ENCODE measurements at places on chromosomes 4 and X.

GRCh38 chrX:8235026-8235425 lies 64.0 kb upstream of the VCX2 start:
- DNase-seq, result no peak

- no peak for DNase-seq
Measured at GRCh38 chr4:155509555-155509954, 132.8 kb upstream of the MAP9 start.

GRCh38 chrX:107978707-107979307 lies 3.4 kb downstream of the TEX13B start:
- DNase-seq, result no peak

DNA sequence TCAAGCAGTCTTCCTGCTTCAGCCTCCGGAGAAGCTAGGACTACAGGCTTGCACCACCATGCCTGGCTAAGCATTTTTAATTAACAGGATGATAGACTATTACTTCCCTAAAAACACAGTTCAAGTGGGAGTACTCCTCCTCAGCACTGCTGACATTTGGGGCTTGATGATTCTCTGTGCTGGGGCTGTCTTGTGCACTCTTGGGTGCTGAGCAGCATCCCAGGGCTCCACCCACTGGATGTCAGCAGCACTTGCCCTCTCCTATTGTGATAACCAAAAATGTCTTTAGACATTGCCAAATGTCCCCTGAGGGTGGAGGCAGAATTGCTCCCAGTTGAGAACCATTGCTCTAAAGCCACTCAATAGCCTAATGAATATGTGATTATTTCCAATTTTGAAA lies 60.4 kb downstream of the CLCN4 start:
- no peak for DNase-seq

- no peak for DNase-seq
Measured at GRCh38 chrX:38675856-38676255, 114.5 kb downstream of the TSPAN7 start.

GRCh38 chrX:1476682-1477081 lies 24.0 kb upstream of the ASMTL start:
- no peak for DNase-seq

- DNase-seq, result no peak
Measured at GRCh38 chr4:154344686-154345085, 146.9 kb downstream of the DCHS2 start.

GRCh38 chr4:2786152-2786671 lies 6.7 kb upstream of the SH3BP2 start:
- DNase-seq, result peak; percentile 56

GRCh38 chr4:32429151-32429550 lies 1709.0 kb downstream of the PCDH7 start:
- no peak for DNase-seq

DNA sequence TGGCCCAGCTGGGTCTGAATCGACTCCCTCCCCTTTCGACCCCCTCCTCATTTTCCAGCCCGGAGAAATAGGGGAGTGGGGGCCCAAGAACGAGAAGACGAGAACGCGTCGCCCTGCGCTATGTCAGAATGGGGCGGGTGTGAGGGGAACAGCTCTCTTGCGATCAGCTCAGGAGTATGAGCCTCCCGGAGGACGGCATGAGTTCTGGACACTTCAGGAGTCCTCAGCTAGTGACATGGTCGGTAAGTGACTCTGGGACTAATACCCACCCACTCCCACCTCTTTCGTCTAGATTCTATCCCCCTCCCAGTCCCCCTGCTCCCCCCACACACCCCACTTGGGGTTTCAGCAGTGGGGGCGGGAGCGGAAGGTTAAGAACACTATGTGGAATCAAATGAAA lies 944 bp downstream of the KLF8 start:
- no peak for DNase-seq

Measured in central memory CD4-positive, alpha-beta T cell (primary cell).